ENCODE measurements at places on chromosomes 16 and 17.

DNA sequence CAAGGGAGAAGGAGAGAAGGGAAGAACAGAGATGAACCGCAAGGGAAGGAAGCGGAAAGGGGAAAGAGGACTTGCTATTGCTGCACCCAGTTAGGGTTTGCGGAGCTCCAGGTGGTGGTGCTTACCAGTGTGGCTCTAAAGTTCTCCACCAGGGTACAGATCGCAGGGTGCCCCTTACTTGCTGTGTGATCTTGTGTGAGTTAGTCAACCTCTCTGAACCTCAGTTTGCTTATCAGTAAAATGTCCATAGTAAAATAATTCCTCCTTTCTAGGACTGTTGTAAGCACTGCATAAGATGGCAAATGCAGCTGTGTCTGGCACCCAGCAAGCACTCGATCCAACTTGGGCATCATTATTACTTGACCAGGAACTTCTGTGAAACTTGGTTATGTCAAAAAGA is 230.7 kb upstream of the CDH5 start:
- no peak for DNase-seq

DNA sequence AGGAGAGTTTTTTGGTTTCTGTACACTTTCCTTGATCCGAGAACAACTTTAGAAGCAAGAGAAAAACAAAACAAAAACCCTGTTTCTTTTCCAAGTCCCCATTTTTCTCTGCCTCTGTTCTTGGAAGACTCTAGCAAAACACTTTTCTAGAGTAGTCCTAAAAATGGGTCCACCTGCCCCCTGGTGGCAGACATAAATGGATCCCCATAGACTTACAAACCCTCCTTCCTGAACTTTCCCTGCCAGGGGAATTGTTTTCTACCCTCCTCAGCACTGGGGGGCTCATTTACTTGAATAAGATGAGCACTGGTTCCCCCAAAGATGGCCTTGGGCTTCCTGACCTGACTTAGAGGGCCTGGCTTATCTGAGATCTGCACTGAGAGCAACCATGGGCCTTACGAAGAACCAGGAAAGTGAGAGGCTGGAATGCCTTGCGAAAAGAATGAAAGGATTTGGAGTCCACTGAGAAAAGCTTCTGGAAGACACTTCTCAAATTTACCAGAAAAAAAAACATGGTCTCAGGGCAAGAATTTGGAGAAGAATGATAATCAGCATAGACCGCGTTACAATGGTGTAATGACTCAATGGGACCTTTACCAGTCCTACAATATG is 48.0 kb upstream of the CDYL2 start:
- no peak for DNase-seq

DNA sequence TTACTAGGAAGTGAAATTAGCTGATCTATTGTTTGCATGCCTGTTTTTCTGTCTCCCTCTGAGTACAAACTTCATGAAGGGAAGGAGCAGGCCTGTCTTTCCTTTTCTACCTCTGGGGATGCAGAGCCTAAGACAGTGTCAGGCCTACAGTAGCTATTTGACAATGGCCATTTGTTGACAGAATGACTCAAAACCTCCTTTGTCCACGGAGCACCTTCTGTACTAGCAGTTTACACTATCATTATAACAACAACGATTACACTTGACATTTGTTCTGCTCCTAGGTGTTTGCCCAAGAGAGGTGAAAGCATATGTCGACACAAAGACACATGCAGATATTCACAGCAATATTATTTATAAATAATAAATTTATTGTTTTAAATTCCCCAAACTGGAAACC is 132.3 kb upstream of the IRX3 start:
- no peak for DNase-seq

- DNase-seq = no peak
Measured at GRCh38 chr17:38732376-38733281, 2.5 kb downstream of the CISD3 start.

DNA sequence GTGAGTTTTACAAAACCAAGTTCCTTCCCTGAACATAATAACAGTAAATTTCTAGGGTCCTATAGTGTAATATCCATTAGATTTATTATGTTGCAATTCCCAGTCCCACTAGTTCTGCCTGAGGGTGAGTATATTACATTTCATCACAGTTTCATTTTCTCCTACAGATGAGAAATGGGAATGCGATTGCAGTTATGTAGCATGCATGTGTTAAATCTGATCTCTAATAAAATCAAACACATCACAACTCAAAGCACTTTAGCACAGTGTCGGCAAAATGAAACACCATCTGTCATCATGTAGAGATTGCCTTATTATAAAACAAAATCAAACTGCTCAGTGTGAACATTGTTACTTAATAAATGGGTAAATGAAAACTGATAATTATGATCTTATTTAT is 180.5 kb upstream of the TOX3 start:
- DNase-seq = no peak

DNA sequence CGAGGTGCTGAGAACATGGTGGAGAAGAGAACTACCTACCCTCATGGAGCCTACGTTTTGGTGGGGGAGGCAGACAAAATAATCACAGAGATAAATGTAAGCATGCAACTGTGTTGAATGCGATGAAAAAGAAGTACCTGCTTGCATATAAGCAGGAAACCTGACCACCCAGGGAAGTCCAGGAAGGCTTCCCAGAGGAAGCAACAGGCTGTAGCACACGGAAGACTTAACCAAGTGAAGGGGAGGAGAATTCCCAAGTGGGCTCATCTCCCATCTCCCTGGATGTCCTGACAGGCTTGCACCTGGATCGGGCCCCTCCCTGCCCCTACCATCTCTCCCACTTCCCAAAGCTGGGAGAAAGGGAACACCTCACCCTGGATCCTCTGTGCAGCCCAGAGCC is 2.0 kb downstream of the SCRN2 start:
- DNase-seq = no peak

- no peak for DNase-seq
Measured at GRCh38 chr16:85049706-85050305, 22.2 kb downstream of the KIAA0513 start.

GRCh38 chr17:51372345-51373004 is 112.1 kb downstream of the UTP18 start:
- peak; percentile 35 for DNase-seq

DNA sequence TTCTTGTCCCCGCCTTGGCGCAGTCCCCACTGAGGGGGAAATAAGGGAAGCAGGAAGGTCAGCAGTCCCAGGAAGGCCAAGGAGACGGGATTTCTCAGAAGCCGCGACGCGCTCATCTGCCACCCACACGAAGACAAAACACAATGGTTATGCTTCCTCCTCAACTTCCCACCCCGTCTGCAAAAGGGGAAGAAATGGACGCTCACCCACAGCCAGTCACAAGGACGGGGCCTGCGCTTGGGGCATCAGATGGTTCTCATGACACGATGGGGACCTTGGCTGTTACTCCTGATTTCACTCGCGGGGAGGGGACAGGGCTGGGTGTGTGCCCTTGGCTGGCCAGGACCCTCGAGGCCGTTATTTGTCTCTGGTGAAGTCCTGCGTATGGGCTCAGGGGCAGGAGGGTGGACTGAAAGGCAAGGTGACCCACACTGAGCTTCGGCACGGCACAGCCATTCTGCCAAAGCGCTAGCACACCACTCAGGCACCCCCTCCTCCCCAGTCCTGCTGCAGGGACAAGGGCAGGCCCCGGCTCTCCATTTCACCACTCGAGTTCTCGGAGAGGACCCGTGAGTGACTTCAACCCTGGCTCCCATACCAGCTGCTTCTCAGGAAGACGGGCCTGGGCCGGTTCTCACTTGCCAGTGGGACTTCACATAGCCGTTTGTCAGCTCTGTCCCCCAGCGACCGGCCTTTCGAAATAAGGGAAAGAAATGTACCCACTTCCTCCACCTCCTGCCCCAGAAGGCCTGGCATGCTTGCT is 84.5 kb downstream of the ABR start:
- no peak for DNase-seq

GRCh38 chr16:26195225-26195624 is 503.5 kb downstream of the HS3ST4 start:
- no peak for DNase-seq

DNA sequence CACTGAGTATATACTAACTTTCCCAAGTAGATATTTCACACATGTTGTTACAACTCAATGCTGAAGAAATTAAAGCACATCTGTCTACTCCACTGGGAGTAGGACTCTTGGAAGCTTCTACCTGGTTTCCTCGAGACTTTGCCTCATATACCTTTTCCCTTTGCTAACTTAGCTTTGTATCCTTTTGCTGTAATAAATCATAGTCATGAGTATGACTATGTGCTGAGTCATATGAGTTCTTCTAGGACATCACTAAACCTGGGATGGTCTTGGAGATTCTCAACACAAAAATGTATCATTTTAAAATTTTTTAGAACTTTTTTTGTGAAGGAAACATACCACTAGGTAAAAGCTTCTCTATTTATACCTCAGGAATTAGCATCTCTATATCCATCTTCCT is 39.8 kb downstream of the ABCA5 start:
- DNase-seq = no peak

GRCh38 chr17:75036643-75037268 is 10.0 kb downstream of the ATP5PD start:
- DNase-seq = peak; percentile 69
